ENCODE measurements at places on chromosomes 7 and 10. TPM values are rescaled to one million over a fixed set of nuclear protein-coding genes. Genes with fewer than 3 reads are reported as not detected.

Gene OR9A2
- not detected for polyA plus RNA-seq

Gene FOXI2
- not detected for polyA plus RNA-seq

Gene PUS7
- 6.0 TPM for polyA plus RNA-seq

- DNase-seq: no peak
Observed at GRCh38 chr7:5582532-5582935, 158.9 kb upstream of the TNRC18 start.

- no peak for DNase-seq
Observed at GRCh38 chr7:41711283-41712064, 8.6 kb upstream of the INHBA start.

GRCh38 chr10:46541735-46542566 is 14.5 kb downstream of the GPRIN2 start:
- DNase-seq: no peak

DNA sequence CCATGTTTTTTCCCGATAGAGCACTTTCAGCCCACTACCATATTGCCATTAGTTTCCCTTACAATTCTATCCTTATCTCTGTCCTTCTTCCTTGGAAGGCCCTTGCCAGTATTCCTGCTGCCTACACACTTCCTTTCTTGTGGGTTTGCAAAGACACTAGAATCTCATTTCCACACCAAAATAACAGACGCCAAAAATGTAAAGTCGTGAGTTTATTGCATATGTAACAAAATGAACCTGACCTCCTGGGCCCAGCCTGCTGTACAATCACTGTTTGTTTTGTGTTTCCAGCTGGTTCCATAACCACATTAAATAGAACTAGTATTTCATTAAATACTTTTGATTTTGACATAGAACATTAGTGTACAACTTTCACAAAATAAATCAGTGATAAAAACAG is 116.7 kb downstream of the SMURF1 start:
- DNase-seq: no peak

DNA sequence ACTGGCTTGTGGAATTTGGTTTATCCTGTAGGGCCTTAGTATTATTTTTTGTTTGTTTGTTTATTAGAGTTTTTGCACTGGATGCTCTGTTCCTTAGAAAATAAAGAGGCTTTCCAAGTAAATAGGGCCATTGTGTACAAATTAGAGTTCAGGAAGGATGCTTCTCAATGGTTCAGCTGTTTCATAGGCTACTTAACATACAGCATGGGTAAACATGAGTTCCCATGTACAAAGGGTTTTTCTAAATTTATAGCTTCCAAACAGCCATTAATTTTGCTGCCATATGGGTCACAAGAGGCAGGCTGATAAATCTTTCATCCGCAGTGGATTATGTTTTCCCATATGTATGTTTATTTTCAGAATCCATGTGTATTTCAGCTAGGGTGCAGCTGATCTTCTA is 121.6 kb upstream of the WDR11 start:
- DNase-seq: no peak

- no peak for DNase-seq
Observed at GRCh38 chr7:35748371-35748770, 52.5 kb upstream of the SEPTIN7 start.

DNA sequence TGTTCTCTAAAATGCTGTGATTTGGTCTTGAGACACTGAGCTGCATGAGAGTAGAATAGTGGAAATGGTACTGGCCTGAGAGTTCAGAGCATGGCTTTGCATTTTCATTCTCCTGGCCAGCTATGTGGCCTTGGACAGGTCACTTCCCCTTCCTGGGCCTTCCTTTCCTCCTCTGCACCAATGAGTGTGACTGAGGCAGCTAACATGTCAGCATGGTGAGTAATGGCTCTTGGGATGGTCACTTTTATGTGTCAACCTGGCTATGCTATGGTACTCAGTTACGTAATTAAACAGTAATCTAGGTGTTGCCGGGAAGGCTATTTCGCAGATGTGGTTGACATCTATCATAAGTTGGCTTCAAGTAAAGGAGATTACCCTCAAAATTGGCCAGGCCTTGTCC is 109.3 kb downstream of the RTKN2 start:
- DNase-seq: no peak

GRCh38 chr10:69439350-69439739 is 11.9 kb upstream of the TSPAN15 start:
- DNase-seq: no peak

GRCh38 chr10:75999515-76000209 is 568.2 kb downstream of the LRMDA start:
- DNase-seq: no peak

DNA sequence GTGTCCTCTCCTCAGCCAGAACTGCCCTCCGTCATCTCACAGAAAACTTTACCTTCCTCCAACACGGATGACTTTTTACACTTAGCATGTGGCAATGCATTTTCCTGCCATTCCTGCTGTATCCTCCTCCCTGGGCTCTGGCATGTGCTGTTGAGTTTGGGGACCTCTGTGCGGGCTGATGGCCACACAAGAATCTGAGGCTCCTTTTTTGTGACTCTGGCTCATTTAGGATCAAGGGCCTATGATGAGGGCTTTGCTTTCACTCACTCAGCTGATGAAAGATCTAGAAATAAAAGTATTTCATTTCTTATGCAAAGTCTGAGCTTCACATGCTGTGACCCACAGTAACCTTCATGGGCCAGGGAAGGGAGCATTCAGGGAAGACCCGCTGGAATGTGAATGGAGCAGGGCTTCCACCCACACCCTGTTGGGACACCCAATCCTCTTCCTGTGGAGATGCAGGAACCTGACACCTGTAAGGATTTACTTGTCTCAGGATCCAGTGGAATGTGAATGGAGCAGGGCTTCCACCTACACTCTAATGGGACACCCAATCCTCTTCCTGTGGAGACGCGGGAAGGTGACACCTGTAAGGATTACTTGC is 500.3 kb upstream of the MKI67 start:
- DNase-seq: no peak

- no peak for DNase-seq
Observed at GRCh38 chr7:21903020-21903786, 42.5 kb downstream of the CDCA7L start.

DNA sequence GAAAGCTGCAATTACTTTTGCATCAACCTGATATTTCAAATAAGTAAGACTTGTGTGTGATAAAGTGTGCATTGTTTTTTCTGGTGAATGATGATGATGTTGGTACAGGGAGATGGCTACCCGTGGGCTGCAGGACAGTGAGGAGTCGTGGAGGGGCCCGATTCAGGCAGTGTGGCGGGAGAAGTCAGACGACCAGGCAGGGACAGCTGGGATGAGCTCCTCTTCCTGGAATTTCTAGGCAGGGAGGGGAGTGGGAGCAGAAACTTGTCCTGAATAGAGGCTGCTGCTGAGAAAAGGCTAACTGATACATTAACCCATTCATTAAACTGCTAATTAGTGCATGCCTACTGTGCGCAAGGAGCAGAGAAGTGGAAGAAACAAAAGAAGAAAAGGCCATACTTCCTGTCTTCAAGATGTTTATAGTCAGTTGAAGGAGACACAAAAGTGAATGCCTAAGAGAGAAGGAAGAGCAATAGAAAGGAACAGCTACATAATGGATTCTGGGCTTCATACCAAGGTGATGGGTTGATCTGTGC is 9.3 kb upstream of the GATAD1 start:
- DNase-seq: no peak

Measured in naive B cell (primary cell).